ENCODE measurements at places on chromosomes 7 and 10. TPM values are rescaled to one million over a fixed set of nuclear protein-coding genes. Genes with fewer than 3 reads are reported as not detected.

- no peak for DNase-seq
- no peaks in the 10 kb centered on the region for H3K27me3 ChIP-seq
- H3K27ac ChIP-seq = no peak overlapping the region
- H3K36me3 ChIP-seq = no peaks in the 10 kb centered on the region
- H3K4me3 ChIP-seq = no peak overlapping the region
- no peaks in the 10 kb centered on the region for H3K4me1 ChIP-seq
These were observed 4.3 kb upstream of the GIMAP5 start for GRCh38 chr7:150732786-150733481.

DNA sequence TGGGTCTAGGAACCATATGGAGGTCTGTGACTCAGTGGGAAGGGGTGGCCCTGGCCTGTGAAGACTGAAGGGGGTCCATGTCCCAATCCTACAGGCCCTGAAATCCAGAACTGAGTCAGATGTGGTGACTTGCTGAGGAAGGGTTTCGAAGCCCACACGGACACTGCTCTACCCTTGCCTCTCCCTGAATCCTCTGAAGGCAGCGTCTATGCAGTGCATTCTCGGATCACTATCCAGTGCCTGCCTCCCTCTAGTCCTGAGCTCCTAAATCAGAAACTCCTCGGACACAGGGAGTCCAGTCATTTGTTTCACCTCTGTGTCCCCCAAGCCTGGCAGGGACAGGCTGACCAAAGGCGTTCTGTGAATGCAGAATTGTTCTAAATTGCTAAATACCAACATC, 25.4 kb upstream of the TMEM72 start:
- no peaks in the 10 kb centered on the region for H3K36me3 ChIP-seq
- no peaks in the 10 kb centered on the region for H3K4me1 ChIP-seq
- no peak for DNase-seq
- no peak overlapping the region for H3K4me3 ChIP-seq
- no peaks in the 10 kb centered on the region for H3K27me3 ChIP-seq
- no peak overlapping the region for H3K27ac ChIP-seq

- DNase-seq = no peak
- peaks cover 2% of the 10 kb centered on the region for H3K27me3 ChIP-seq
These were observed 39.2 kb upstream of the TUBB8 start for GRCh38 chr10:88253-88652.

GRCh38 chr10:28722065-28722803, 44.9 kb downstream of the BAMBI start:
- H3K27me3 ChIP-seq = no peaks in the 10 kb centered on the region
- peaks cover 5% of the 10 kb centered on the region for H3K4me1 ChIP-seq
- peak overlapping the region; percentile 71 for H3K27ac ChIP-seq
- peak overlapping the region; percentile 43 for H3K4me3 ChIP-seq
- H3K36me3 ChIP-seq = no peaks in the 10 kb centered on the region

Gene PTN
- 2.9 TPM for total RNA-seq

- H3K36me3 ChIP-seq = no peaks in the 10 kb centered on the region
- H3K4me3 ChIP-seq = no peak overlapping the region
- H3K27me3 ChIP-seq = peaks cover 3% of the 10 kb centered on the region
- H3K27ac ChIP-seq = no peak overlapping the region
These were observed 2.4 kb upstream of the NKX2-3 start for GRCh38 chr10:99530108-99531025.

Data from ovary (tissue), 10 donors.